ENCODE measurements at places on chromosomes 4 and X.

DNA sequence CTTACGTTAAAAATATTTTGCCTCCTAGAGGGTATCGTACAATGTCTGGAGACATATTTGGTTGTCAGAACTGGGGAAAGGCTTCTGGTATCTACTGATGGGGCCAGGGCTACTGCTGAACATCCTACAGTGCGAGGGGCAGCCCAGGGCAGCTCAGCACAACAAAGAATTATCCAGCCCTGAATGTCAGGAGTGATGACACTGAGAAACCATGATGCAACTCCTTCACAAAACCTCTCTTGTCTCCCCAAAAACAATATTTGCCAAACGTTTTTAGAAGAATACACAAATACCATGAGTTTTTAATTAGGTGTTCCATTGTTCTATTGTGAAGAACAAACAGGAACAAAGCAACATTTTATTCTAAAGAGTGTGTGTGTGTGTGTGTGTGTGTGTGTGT, 43.4 kb upstream of the CLNK start:
- no peaks in the 10 kb centered on the region for H3K36me3 ChIP-seq
- H3K27ac ChIP-seq: no peak overlapping the region
- H3K4me1 ChIP-seq: peaks cover 54% of the 10 kb centered on the region
- H3K27me3 ChIP-seq: peaks cover 2% of the 10 kb centered on the region
- DNase-seq: no peak

GRCh38 chr4:183434264-183434663, 10.2 kb upstream of the CDKN2AIP start:
- H3K4me1 ChIP-seq: peaks cover 35% of the 10 kb centered on the region
- no peak overlapping the region for H3K27ac ChIP-seq
- H3K36me3 ChIP-seq: no peaks in the 10 kb centered on the region
- DNase-seq: no peak

DNA sequence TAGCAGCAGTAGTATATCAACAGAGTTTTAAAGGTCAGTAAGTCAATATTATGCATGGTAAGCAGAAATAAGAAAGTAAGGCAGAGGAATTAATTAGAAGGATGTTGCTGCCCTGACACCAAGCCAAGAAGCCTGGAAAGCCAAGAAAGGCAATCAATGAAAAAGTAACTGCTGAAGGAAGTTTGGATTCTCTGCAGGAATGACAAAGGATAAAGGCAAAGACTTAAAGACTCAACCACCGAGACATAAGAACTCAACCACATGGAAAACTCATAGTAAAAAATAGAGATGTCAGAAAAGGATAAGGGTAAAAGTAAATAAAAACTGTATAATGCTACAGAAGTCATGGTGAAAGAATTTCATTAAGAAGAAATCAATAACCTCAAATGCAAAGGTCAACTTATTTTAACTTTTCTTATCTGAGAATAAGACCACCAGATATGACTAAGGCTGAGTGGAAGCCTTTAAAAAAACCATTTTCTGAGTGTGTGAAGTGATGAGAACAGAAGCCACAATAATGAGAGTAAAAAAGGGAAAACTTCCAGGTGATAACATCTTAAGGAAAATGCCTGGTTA, 55.2 kb downstream of the NEK1 start:
- DNase-seq: no peak
- peaks cover 38% of the 10 kb centered on the region for H3K36me3 ChIP-seq
- no peak overlapping the region for H3K27ac ChIP-seq
- no peaks in the 10 kb centered on the region for H3K4me1 ChIP-seq
- H3K4me3 ChIP-seq: no peak overlapping the region
- H3K27me3 ChIP-seq: no peaks in the 10 kb centered on the region

- no peak overlapping the region for H3K4me3 ChIP-seq
- DNase-seq: no peak
- H3K36me3 ChIP-seq: no peaks in the 10 kb centered on the region
- H3K27ac ChIP-seq: no peak overlapping the region
- H3K27me3 ChIP-seq: no peaks in the 10 kb centered on the region
These were observed 85.3 kb upstream of the SLC4A4 start for GRCh38 chr4:71253545-71253944.

GRCh38 chr4:153348006-153348405, 3.5 kb downstream of the MND1 start:
- H3K4me3 ChIP-seq: no peak overlapping the region
- H3K36me3 ChIP-seq: peaks cover 25% of the 10 kb centered on the region
- peaks cover 38% of the 10 kb centered on the region for H3K4me1 ChIP-seq
- no peak overlapping the region for H3K27ac ChIP-seq
- no peak for DNase-seq

DNA sequence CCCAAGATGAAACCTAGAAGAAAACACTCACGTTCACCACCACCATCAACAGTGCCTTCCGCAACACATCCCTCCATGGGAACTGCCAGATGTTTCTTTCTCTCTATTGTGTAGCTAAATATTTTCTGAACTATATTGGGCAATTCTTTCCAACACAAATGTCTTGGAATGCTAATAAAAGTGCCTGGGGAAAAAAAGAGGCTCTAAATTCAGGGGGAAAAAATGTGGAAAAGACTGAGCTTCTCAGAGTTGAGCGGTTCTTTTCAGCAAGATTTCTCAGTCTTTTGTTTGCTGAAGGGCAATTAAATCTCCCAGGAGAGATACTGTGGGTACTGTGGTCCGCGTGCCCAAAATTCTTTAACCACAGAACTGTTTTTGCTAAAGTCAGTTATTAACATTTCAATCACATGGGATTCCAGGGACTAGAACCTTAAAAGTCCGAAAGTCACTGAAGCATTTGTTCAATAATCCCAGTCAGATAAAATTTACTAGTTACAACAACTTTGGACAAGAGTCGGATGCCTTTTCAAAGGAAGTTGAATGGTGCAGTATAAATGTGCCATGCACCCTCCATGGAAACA, 51.9 kb upstream of the DHRSX start:
- H3K4me1 ChIP-seq: no peaks in the 10 kb centered on the region
- H3K4me3 ChIP-seq: no peak overlapping the region
- DNase-seq: no peak
- no peaks in the 10 kb centered on the region for H3K36me3 ChIP-seq
- no peak overlapping the region for H3K27ac ChIP-seq

- peaks cover 10% of the 10 kb centered on the region for H3K36me3 ChIP-seq
- no peaks in the 10 kb centered on the region for H3K27me3 ChIP-seq
- H3K4me1 ChIP-seq: peaks cover 35% of the 10 kb centered on the region
- H3K4me3 ChIP-seq: no peak overlapping the region
- no peak for DNase-seq
These were observed 47.6 kb downstream of the ATP10D start for GRCh38 chr4:47532658-47533057.

- no peak for DNase-seq
- H3K36me3 ChIP-seq: no peaks in the 10 kb centered on the region
- no peaks in the 10 kb centered on the region for H3K27me3 ChIP-seq
These were observed 73.9 kb downstream of the VCX3A start for GRCh38 chrX:6460893-6461490.

DNA sequence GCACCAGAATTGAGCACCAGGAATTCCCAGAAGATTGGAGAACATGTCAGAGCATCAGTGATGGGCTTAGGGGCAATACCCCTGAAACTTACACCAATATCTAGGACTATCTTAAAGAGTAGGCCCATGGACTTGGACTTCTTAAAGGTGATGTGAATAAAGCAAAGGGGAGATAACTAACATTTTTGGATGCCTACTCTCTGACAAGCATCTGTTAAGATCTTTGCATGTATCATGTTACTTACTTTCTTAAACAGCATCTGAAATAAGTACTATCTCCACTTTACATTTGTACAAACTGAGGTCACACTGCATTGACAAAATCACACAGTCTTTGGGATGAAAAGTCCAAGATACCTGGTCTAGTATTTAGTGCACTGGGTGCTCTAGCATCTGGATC, 258.6 kb upstream of the ARSJ start:
- no peak overlapping the region for H3K4me3 ChIP-seq
- H3K4me1 ChIP-seq: no peaks in the 10 kb centered on the region
- peaks cover 2% of the 10 kb centered on the region for H3K27me3 ChIP-seq
- no peak for DNase-seq

- no peaks in the 10 kb centered on the region for H3K27me3 ChIP-seq
- H3K36me3 ChIP-seq: no peaks in the 10 kb centered on the region
- no peak overlapping the region for H3K4me3 ChIP-seq
- no peak for DNase-seq
- no peaks in the 10 kb centered on the region for H3K4me1 ChIP-seq
These were observed 23.4 kb upstream of the ZFP42 start for GRCh38 chr4:187972135-187972534.

DNA sequence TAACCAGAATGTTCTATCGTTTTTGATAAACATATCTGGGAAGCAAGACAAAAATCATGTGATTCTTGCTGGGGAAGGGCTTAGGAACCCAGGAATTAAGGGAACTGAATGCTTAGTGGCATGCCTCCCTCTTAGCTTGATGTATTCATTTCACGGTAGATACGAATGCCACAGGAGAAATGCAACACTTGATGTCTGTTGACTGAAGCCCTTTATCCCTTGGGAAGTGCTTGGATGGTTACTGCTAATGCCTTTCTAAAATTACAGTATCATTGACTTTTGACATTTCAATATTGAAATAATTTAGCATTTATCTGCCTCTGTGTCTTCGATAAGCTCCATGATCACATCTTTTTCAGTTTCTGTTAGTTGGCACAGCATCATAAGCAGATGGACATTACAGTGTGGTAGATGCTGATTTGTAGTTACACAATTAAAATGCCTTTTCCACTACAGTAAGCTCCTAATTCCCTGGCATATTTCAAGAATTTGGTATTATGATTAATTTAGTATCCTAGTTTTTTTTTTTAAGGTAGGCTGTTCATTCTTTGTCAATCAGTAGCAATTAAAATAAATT, 226.7 kb downstream of the ARHGAP10 start:
- H3K4me1 ChIP-seq: no peaks in the 10 kb centered on the region
- no peak overlapping the region for H3K4me3 ChIP-seq
- peaks cover under 1% of the 10 kb centered on the region for H3K36me3 ChIP-seq

All from activated CD4-positive, alpha-beta T cell treated with anti-CD3 and anti-CD28 coated beads for 36 hours (primary cell).